ENCODE measurements at places on chromosomes 6 and 20.

DNA sequence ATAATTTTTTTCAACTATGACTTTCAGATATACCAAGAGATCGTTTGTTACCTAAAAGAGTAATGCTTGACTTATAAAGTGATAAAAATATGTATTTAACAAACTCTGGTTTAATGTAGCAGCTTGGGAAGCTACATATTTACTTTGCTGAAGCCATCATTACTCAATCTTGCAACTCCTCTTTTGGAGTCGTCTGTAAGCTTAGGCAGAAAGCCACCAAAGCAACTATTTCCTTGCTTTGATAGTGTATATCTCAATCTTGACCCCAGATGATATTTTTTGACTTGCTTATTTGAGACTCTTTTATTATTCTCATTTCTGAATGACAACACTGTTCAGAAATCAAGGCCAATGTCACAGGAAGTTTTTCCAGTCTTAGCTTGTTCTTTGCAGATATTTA lies 183.0 kb downstream of the SAMD5 start:
- no peak for DNase-seq

DNA sequence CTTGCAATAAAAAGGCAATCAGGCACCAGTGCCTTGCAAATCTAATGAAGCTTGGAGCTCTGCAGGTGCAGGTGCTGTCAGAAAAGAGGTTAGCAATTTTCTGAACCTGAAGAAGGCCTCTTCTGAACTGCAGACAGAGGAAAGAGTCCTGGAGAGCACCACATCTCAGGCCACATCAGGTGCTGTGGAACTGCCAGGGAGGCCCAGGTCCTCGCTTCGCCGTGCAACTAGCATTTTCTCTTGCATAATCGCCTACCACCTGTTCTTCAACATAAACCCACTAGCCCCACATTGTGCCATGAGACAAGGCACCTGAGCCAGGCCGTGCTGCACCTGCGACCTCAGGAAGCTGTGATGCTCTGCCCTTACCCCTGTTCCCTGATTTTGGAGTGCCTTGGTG lies 187.6 kb downstream of the DTNBP1 start:
- no peak for DNase-seq

GRCh38 chr6:56890066-56890465 lies 64.8 kb upstream of the BEND6 start:
- DNase-seq, result no peak

GRCh38 chr20:32333988-32334885 lies 23.9 kb upstream of the ASXL1 start:
- peak; percentile 58 for DNase-seq

DNA sequence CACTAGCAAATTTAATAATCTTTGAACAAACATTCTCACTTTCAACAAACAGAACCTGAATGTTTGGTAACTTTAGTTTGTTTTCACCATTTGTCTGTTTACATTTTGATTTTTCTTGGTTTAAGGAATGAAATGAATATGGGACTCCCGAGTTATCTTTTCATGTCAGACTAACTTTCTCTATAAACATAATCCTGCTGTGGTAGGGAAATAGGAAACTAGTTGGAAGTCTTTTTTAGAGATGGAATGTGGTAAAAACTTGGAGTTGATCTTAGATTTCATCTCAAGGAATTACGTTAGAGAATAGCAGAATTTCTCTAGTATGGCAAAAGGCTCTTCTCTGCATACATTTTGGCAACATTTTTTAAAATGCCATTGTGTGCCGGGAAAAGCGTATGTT lies 206.5 kb downstream of the CDKAL1 start:
- no peak for DNase-seq

GRCh38 chr20:53847139-53847836 lies 223.1 kb downstream of the BCAS1 start:
- DNase-seq, result no peak

GRCh38 chr6:24391756-24392405 lies 10.9 kb upstream of the MRS2 start:
- no peak for DNase-seq

DNA sequence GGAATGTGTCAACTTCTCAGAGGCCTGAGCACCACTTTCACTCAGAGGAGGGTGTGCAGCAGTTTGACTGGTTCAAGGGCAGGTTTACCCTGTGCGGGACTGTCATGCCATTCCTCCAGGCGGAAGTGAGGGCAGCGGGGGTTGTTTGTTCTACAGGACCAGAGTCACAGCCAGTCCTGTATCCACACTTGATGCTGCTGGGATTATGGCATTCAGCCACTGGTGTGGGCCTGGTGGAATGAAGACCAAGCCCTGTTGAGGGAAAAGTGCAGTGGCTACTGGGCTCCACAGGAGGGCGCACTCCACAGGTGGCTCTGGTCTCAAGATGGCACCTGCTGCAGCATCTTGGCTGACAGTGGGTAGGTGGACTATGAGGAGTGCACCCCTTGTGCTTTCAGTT lies 14.8 kb downstream of the SEMG2 start:
- peak; percentile 7 for DNase-seq

GRCh38 chr6:125201961-125202729 lies 48.6 kb downstream of the TPD52L1 start:
- DNase-seq, result no peak

DNA sequence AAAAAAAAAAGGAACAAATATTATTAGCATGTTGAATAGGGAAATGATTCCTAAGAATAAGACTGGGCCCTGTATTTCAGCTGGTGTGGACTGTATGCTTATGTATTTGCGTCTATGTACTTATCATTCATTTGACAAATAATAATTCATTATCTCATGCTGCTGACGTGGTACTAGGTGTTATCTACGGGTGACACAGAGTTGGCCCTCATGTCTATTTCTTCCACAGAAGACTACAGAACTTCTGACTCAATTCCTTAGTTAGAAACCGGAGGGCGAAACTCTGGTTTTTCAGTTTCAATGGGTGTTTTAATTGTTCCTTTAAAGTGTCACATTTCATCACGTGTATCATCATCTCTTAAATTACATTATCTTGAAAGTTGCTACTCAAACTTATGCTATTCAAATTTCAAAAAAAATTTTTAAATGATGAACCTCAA lies 305.9 kb downstream of the CLIC5 start:
- DNase-seq, result peak; percentile 47

DNA sequence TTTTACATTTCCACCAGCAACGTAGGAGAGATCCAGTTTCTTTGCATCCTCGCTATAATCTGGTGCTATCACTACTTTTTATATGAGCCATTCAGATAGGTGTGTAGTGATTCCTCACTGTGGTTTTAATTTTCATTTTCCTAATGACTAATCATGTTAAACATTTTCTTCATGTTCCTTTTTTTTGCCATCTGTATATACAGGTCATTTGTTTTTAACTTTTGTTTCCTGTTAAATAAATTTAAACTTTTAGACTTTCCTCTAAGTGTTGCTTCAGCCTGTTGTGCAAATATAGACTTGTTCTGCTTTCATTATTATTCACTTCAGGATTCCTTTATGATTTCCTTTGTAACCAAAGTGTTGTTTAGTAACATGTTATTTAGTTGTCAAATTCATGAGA lies 697.4 kb downstream of the PTPRT start:
- DNase-seq, result no peak

DNA sequence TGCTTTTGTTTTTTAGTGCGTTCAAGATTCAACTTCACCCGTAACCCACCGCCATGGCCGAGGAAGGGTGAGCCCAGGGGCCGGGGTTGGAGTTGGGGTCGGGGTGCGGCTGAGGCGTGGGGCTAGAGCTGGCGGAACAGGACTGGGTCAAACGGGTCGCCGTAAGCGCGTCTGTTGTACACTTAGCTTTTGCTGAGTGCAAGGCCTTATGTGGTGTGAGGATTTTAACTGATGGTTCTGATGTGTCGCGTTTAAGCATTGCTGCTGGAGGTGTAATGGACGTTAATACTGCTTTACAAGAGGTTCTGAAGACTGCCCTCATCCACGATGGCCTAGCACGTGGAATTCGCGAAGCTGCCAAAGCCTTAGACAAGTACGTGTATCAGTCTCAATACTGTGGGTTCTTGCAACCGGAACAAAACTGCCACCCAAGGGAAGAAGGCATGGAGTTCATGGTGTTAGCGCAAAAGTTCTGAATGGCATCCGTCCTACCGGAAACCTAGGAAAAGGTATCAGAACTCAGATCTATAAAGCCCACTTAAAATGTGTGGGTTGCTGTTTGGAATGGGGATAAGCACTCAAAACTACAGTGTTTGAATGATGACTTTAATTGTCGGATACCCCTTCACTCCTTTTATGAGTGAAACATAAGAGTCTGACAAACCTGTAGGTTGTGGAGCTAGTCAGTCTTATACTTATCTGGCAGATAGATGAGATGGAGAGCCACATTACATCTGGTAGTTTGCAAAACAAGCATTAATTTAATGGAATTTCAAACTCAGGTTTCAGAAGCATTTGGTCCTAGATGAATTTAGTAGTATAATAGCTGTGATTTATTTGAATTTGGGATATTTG lies 574 bp downstream of the RPS12 start:
- DNase-seq, result peak; percentile 55

GRCh38 chr6:126720304-126720703 lies 380.4 kb downstream of the CENPW start:
- DNase-seq, result no peak

Data from stimulated activated CD4-positive, alpha-beta T cell treated with anti-CD3 and anti-CD28 coated beads, Interleukin-2, amount 100 ng/mL, for 24 hours (primary cell).